ENCODE measurements at places on chromosomes 2 and 18. TPM values are rescaled to one million over a fixed set of nuclear protein-coding genes. Genes with fewer than 3 reads are reported as not detected.

Gene NMS
- total RNA-seq = not detected

Gene TFPI
- 62.2 TPM for total RNA-seq

Gene CFAP221
- total RNA-seq = 0.42 TPM

Gene IL1R1
- 157 TPM for total RNA-seq

Gene COL6A3
- 96.2 TPM for total RNA-seq

Gene ATP8B1
- 18.9 TPM for total RNA-seq

Gene ICOS
- not detected for total RNA-seq

Gene ANKRD23
- 2.2 TPM for total RNA-seq

Gene ZSWIM2
- not detected for total RNA-seq

Gene BOLA3
- total RNA-seq = 46.9 TPM

Gene STAT4
- 4.0 TPM for total RNA-seq

DNA sequence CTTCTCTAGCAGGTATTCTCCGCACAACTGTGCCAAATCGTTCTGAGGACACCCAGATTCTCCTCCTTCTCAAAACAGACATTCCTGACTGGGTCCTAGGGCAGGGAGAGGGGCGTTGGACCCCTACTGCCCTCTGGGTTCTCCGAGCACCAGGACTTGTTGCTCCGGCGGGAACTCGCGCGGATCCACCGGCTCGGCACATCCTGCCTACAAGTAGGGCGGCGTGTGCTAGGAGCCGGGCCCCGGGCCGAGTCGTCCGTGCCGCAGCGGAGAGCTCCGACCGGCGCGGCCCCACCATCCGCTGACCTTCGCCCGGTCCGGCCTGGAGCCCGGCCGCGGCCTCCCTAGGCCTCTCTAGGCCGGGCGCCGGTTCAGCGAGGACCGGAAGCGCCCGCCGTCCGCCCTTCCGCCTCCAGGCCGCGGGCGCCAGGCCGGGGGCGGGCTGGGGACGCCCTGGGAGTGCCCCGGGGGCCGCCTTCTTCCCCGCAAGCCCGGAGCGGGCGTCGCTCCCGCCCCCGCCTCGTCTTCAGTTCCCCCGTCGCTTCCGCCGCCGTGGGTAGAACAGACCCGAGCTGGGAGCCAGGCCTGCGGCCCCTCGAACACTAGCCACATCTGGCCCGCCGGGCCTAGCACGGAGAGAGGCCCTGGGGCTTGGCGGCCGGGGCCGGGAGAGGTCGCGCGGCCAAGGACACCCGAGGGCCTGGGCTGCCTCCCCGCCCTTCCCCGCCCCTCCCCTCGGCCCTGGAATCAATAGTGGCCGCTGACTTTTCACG lies 7.6 kb upstream of the ONECUT2 start:
- DNase-seq = no peak

DNA sequence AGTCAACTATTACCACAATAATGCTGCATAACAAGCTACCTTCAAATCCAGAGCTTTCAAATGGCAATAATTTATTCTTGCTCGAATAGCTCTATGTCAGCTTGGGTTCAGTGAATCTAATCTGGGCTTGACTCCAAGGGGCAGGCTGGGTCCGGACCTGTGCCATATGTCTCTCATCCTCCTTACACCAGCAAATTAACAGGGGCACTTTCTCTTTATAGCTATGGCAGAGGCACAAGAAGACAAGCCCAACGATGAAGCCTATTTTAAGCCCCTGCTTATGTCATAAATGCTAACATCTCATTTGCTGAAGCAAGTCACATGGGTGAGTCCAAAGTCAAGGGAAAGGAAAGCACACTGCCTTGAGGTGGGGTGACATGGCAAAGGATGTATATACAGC lies 13.3 kb upstream of the ZNF521 start:
- DNase-seq = no peak

GRCh38 chr18:47748847-47749599 lies 181.4 kb downstream of the SMAD2 start:
- DNase-seq = peak; percentile 92

DNA sequence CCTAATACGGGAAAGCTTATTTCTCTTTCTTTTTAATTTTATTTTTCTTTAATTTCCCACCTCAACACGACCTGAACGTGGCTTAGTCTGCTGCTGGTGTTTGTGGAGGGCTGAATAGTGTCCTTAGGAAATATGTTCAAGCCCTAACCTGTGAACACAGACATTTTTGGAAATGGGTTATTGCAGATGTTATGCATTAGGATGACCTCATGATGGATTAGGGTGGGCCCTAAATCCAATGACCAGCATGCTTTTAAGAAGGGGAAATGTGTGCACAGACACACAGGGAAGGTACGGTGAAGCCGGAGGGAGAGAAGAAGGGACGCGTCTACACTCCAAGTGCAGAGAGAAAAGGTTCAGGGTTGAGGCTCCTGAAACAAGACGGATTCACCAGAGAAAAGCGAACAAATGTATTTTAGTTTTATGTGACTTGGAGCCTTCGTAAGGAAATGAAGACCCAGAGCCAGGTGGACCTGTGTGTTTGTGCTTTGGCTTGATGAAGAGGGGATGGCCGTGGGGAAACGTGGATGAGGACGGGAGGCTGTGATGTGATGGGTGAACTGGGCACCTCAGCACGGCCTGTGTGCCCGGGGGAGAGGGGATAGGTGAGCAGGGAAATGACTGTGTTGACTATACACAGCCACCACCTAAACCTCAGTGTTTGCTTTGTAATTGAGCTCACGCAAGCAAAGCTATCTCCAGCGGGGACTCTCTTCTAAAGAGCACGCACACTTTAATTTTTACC lies 37.5 kb downstream of the RTP5 start:
- DNase-seq = no peak

DNA sequence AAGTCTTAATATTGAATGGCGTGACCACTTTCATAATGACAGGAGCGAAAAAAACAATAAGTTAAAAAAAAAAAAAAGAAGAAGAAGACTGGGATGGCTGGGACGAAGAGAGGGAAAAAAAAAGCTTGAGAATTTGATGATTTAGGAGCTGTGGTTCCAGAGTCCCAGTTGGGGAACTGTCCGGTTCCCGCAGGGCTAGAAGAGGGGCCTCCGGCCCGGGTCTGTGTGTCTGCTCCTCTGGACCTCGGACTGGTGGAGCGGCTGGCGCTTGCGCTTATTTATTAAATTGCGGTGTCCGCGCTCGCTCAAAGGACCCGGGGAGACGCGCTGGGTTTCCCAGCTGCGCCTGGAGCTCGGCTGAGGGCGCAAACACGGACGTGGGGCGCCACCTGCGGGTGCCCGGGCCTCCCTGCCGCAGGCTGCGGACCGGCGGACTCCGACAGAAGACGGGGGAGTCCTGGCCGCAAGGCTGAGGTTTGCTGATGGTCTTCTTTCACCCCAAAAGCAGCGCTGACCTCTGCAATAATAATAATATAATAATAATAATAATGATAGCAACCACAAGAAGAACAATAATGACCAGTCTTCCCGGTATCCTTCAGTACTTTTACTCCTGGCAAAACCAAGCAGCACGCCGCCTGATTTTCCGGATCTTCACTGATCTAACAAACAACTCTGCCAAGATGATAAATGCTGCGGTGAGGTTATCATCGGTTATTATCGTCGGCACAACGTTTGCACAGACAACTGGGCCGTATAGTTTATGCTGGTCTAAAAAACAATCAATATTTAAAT lies at the start of gene CBLN2:
Gene CBLN2 (minus strand): TSS at position 251 of the 795 bp plus-strand sequence. CDS start 2,182 bp downstream, outside the sequence.
- no peak for DNase-seq

GRCh38 chr2:80489717-80490116 lies 185.2 kb upstream of the LRRTM1 start:
- no peak for DNase-seq

GRCh38 chr2:198040835-198041234 lies 236.4 kb downstream of the PLCL1 start:
- DNase-seq = no peak

DNA sequence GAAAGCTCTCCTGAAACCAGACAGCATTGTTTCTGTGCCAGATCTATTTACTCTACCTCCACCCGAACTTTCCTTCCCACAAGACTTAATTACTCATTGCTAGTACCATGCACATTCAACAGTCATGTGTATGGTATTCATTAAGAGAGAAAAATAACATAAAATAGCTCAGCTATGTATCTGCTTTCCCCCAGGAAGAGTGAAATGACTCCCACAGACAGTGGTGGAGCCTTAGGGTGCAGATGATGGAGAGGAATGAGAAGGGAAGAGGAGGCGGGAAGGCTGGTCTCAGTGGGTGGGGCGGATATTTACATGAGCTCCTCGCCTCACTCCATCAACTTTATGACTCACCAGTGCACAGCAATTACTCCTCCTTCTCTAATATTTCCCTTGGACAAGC lies 724.5 kb downstream of the EPHA4 start:
- no peak for DNase-seq

- no peak for DNase-seq
Observed at GRCh38 chr2:14148216-14148615, 484.3 kb upstream of the LRATD1 start.

DNA sequence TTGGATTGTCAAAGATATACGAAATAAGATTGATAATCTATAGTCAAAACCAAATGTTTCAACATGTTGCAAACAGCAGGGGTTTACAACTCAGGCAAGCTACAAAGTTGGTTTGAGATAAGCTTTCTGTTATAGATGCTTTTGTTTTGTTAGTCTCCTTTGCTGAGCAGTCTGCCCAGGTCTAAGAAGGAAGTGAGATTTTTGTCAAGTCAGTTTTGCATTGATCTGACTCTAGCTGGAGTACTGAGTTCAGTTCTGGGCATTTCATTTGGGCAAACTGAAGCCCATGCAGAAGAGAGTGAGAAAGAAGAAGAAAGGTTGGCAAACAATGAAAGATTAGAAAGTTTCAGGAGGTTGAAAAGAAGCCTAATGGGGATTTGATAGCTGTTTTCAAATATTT lies 983.0 kb upstream of the SLC39A10 start:
- DNase-seq = no peak

GRCh38 chr2:19409046-19409445 lies 50.6 kb upstream of the OSR1 start:
- DNase-seq = no peak

- no peak for DNase-seq
Observed at GRCh38 chr2:103739186-103739585, 977.4 kb downstream of the TMEM182 start.

DNA sequence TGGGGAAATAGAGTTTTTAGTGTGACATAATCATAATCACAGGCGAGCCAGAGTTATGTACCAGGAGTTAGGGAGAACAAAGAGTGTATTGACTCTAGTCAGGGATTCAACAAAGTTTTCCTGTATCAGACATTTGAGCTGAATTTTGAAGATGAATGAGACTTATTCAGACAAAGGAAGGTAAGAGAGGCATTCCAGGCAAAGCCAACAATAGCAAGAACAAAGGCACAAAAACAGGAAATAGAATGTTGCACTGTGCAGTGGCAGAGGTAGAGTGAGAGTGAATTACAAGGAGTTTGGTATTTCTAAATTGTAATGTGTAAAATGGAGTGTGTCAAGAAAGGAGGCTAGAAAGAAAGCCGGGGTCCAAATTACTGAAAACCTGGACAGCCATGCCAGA lies 156.2 kb downstream of the CCDC148 start:
- DNase-seq = no peak

DNA sequence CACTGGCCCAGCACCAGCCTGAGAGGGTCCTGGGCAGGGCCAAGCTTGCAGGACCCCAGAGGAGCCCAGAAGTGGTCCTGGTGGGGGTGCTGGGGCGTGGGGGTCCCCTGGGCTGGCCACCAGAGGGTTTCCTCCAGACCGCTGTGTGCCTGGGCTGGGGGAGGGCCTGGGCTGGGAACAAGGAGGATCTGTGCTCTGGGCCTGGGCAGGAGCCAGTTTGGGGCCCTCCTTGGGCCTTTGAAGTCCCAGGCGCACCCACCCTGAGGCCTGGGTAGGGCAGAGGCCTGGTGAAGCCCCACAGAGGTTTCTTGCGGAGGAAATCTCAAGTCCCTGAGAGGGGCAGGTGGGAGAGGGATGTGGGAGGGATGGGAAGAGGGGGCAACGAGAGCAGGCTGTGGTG lies 63.4 kb upstream of the GPC1 start:
- no peak for DNase-seq

DNA sequence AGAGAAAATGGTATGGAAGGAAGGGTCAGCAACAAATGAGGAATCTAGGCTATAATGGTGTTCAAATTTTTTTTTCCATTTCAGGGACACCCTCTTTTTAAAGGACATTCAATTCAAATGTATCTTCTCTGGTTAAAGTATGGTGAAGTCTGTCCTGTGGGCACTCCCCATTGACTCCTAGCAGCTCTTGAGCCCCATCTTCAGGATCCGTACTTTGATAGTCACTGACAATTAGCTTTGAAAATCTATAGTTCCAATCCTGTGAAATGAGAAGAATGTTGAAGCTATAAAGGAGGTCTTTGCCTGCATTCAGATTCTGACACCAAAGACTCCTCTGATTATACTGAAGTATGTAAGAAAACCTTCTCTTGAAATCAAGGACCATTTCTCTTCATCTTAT lies 43.3 kb downstream of the KCNH7 start:
- no peak for DNase-seq

- DNase-seq = no peak
Observed at GRCh38 chr18:79544386-79544963, 135.1 kb upstream of the CTDP1 start.

All from esophagus muscularis mucosa (tissue), 4 donors.